ENCODE measurements at places on chromosomes 1 and 21.

- peak; percentile 54 for DNase-seq
These were observed at the start of gene IL10RB for GRCh38 chr21:33266050-33266788. TSS of gene IL10RB (plus strand) at chr21:33266367. CDS start at chr21:33266466, 99 bp downstream.

DNA sequence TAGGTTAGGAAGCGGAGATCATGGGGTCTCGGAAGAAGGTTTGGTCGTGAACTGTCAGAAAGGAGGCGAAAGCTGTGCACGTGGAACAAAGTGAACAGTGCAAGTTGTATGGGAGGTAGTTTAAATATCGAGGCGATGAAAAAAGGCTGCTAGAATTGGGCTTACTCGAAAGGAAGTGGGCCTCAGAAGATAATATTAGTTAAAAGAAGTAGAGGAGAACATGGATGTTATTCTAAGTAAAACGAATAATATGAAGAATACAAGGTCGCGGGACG, 571 bp downstream of the WDR3 start:
- no peak for DNase-seq

GRCh38 chr1:100622037-100622436, 84.1 kb downstream of the GPR88 start:
- DNase-seq: no peak

GRCh38 chr1:95407886-95408291, 173.9 kb downstream of the RWDD3 start:
- no peak for DNase-seq

DNA sequence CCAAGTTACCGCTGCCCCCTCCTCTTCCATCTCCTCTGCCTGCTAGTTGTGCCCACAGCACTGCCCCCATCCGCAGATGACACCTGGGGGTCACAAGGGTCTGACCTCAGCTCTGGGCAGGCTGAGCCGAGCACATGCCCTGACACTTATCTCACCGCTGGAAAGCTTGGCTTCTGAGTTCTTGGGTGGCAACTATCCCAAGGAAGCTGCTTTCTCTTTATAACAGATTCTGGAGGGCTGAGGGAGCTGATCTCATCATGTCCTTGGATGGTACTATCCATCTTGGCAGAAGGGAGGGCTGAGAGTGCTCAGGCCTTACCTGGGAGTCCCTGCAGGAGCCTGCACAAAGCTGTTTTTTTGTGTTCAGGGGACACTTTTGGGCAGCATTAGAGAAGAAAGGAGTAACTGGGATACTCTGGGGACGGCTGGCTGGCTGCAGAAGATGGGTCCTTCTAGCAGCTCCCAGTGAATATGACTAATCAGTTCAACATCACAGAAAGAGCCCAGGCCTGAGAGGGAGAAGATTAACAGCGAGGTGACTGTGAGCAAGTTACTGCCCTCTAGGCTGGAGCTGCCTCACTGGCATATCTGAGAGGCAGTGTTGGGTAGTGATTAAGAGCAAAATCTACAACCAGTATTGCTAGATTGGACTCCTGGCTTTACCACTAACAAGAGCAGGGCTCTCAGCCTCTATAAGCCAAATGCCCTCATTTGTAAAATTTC, 71.6 kb downstream of the PLXNA2 start:
- no peak for DNase-seq

DNA sequence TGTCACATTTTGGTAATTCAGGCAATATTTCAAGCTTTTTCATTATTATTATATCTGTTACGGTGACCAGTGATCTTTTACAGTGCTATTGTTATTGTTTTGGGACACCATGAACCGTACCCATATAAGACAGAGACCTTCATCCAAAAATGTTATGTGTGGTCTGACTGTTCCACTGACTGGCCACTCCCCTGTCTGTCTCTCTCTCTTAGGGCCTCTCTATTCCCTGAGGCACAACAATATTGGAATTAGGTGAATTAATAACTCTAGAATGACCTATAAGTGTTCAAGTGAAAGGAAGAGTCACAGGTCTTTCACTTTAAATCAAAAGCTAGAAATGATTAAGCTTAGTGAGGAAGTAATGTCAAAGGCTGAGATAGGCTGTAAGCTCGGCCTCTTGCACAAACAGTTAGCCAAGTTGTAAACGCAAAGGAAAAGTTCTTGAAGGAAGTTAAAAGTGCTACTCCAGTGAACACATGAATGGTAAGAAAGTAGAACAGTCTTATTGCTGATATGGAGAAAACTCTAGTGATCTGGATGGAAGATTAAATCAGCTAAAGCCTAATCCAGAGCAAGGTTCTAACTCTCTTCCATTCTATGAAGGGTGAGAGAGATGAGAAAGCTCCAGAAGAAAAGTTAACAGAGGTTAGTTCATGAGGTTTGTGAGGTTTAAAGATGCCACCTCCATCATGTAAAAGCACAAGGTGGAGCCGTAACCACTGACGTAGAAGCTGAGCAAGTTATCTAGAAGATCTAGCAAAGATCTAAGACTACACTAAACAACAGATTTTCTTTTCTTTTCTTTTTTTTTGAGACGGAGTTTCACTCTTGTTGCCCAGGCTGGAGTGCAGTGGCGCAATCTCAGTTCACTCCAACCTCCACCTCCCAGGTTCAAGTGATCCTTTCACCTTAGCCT, 19.7 kb upstream of the DIPK1A start:
- no peak for DNase-seq

- DNase-seq: no peak
These were observed 134.4 kb downstream of the OMA1 start for GRCh38 chr1:58412071-58412580.

DNA sequence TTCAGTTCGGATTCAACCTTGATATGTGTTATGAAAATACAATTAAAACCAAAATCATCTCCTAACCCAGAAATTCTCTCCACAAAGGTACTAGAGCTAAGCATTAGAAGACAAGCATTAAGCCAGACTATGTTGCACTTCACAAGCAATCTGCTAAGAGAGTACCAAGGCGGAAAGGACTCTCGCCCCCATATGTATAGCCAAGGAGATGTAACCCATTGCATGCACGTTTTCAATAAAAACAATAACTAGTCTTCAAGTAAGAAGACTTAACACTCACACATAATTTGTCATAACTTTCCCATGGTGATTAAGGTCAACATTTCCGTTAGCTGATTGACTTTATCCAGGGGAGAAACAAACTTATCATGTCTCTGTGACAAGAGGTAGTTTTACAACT, 27.6 kb upstream of the PTPRC start:
- DNase-seq: no peak

GRCh38 chr1:51652599-51652998, 35.7 kb downstream of the OSBPL9 start:
- DNase-seq: no peak

DNA sequence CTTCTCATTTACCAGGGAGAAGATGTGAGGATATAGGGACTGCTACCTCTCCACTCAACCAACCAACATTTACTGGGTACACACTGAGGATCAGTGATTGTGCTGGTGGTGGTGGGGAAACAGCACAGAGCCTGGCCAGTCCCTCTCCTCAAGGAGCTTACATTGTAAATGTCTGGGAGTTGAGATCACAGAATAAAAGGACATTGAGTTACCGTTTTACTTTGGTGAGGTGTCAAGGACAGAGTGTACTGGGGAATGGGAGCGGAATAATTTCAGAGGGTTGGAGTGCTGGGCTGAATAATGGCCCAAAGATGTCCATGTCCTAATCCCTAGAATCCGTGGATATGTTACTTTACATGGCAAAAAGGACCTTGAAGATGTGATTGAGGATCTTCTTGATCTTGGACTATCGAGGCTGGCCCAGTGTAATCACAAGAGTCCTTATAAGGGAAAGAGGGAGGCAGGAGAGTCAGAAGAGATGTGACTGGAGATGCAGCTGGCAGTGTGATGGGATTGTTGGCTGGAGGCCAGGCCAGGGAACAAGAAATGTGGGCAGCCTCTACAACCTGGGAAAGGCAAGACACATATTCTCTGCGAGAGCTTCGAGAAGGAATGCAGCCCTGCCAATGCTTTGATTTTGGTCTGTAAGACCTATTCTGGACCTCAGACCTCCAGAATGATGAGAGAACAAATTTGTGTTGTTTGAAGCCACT, 26.6 kb upstream of the RWDD3 start:
- no peak for DNase-seq

- DNase-seq: no peak
These were observed 57.9 kb upstream of the LGALS8 start for GRCh38 chr1:236465959-236466303.

- no peak for DNase-seq
These were observed 395.4 kb downstream of the KIF26B start for GRCh38 chr1:245549996-245550719.

DNA sequence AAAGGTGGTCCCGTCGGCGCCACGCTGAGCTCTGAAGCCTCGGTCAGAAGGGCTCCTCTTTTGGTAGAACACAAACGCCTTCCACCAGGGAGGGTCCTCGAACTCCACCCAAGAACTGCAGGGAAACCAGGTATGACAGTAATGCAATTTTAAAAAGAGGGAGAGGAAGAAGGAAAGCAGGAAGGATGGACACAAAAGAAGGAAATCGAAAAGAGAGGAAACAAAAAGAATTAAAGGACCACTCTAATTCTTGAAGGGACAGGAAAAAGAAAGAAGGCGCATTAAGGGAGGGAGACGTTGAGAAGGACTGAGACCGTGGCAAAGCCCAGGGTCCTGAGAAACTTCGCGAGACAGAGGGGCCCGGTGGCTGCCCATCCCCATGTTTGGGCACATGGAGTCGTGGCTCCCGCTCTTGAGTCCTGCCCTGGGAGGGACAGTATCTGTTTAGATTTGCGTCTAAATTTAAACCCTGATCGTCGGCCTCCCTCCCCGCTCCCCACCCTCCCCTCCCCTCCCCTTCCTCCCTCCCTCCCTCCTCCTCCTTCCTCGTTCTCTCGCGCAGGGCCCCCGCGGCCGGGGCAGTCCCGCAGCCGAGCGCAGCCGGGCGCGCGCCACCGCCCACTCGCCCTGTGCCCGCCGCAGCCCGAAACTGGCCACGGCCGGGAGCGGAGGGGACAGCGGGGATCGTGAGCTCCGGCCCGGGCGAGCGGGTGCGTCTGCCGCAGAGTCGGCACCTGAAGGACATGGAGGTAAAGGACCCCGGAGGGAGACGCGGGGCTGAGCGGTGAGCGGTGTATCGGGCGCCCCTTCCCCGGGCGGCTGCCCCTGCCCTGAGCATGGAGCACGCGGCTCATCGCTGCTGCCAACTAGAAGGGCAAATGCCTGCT, at the start of gene RCSD1:
TSS of gene RCSD1 (plus strand) at position 552 of the 887 bp plus-strand sequence. CDS start at position 744, 192 bp downstream.
- no peak for DNase-seq

GRCh38 chr21:10273196-10273595, 248.2 kb upstream of the TPTE start:
- no peak for DNase-seq

GRCh38 chr1:62841587-62842169, 57.7 kb downstream of the ATG4C start:
- DNase-seq: peak; percentile 31

- no peak for DNase-seq
These were observed 80.9 kb downstream of the SSBP3 start for GRCh38 chr1:54325284-54325683.

- no peak for DNase-seq
These were observed 7.5 kb downstream of the CCDC27 start for GRCh38 chr1:3759796-3760195.

DNA sequence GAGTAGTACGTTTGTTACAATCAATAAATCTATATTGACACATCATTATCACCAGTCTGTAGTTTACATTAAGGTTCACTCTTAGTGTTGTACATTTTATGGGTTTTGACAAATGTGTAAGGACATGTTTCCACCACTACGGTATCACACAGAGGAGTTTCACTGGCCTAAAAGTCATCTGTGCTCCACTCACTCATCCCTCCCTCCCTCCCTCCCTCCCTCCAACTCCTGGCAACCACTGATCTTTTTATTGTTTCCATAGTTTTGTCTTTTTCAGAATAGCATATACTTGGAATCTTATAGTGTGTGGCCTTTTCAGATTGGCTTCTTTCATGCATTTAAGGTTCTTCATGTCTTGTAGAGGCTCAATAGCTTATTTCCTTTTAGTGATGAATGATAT, 44.1 kb upstream of the RHOU start:
- DNase-seq: no peak

DNA sequence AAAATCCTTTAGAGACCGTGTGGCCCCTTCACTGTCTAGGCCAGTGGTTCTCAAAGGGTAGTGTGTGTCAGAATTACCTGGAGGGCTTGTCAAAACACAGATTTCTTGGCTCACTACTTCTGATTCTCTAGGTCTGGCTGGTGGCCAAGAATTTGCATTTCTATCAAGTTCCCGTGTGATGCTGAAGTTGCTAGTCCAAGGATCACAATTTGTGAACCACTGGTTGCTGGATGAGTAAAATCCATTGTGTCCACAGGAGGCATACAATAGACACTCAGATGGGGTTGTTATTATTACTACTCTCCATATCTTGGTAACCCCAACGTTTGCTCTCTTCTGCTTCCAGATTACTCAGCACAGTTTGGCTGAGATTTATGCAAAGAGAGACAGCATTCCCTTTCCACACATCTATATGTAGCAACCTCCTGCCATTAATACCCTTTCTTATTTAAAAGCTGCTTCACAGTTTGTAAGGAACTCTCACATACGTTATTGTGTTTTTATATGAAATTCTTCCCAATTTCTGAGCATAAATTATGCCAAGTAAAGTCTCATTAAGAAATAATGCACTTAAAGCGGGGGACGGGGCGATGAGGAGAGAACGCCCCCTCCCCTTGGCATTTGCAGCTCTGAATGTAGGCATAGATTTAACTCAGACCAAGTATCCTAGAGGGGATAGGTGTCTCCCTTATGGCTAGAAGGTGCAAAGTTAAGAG, 720 bp upstream of the TMCC2 start:
- no peak for DNase-seq

- DNase-seq: peak; percentile 54
These were observed 6.3 kb upstream of the KYAT3 start for GRCh38 chr1:88998716-88999115.

GRCh38 chr1:205481629-205482151, 22.8 kb upstream of the CDK18 start:
- no peak for DNase-seq

DNA sequence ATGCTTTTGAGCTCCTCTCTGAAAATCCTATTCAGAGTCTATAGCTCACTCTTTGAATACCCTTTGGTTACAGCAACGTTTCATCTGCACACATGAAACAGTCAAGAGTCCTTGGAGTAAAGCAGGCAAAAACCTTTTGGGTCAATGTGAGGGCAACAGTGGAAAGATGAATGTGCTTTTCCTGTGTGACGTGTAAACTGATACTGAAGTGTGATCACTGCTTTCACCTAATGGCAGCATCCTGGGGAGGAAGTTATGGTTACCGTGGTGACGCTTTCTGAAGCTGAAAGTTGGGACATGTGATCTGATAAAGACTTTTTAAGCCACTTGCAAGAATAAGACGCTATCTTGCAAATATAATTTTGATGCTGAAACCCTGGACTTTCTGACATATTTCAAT, 160.0 kb downstream of the SEC16B start:
- DNase-seq: no peak

GRCh38 chr21:38308532-38309119, 51.8 kb downstream of the KCNJ15 start:
- no peak for DNase-seq

- no peak for DNase-seq
These were observed 9.1 kb downstream of the KDF1 start for GRCh38 chr1:26951216-26951615.

GRCh38 chr1:60425528-60425927, 352.0 kb upstream of the C1orf87 start:
- no peak for DNase-seq

GRCh38 chr1:11802973-11803885, 2.5 kb downstream of the MTHFR start:
- no peak for DNase-seq

GRCh38 chr1:184214128-184214527, 162.6 kb downstream of the TSEN15 start:
- DNase-seq: no peak
